ENCODE measurements at places on chromosomes 2 and 18.

GRCh38 chr18:12911929-12912703, 28.1 kb upstream of the PTPN2 start:
- no peak for DNase-seq

- no peak for DNase-seq
Observed at GRCh38 chr2:171279983-171280790, 119.5 kb upstream of the TLK1 start.

GRCh38 chr2:229610333-229610732, 104.0 kb downstream of the DNER start:
- DNase-seq: no peak

- DNase-seq: no peak
Observed at GRCh38 chr2:26469092-26469710, 8.7 kb downstream of the OTOF start.

- DNase-seq: no peak
Observed at GRCh38 chr18:64710105-64710861, 561.4 kb upstream of the LINC00305 start.

Measured in NCI-H1930 (cell line).